NCI-H1930 (cell line): ENCODE measurements at places on chromosomes 16 and 17.

DNA sequence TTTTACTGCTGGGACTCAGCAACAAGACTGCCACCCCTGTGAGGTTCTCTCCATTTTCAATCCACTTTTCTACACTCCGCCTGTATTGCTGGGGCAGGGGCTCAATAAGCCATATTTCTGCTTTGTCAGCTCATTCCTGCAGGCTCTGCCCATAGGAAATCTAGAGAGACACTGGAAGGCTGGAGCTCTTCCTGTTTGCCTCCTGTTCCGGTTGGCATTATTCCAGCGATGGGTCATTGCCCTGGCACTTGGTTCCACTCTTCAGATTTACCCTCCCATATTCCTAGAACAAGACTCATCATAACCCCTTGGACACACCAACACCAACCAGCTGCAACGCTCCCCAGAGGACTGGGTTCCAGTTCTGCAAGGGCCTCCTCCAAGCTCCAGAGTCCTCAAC lies 210.4 kb downstream of the CA10 start:
- DNase-seq = no peak

- no peak for DNase-seq
Measured at GRCh38 chr16:85395913-85396878, 216.9 kb upstream of the GSE1 start.

DNA sequence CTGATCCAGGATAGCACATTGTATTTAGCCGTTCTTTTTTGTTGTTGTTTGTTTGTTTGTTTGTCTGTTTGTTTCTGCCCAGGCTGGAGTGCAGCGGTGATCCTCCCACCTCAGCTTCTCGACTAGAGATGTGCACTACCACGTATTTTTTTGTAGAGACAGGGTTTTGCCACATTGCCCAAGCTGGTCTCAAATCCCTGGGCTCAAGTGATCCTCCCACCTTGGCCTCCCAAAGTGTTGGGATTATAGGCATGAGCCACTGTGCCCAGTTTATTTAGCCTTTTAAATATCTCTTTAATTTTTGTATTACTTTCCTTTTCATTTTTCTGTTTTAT lies 9.2 kb upstream of the NLRC5 start:
- no peak for DNase-seq

DNA sequence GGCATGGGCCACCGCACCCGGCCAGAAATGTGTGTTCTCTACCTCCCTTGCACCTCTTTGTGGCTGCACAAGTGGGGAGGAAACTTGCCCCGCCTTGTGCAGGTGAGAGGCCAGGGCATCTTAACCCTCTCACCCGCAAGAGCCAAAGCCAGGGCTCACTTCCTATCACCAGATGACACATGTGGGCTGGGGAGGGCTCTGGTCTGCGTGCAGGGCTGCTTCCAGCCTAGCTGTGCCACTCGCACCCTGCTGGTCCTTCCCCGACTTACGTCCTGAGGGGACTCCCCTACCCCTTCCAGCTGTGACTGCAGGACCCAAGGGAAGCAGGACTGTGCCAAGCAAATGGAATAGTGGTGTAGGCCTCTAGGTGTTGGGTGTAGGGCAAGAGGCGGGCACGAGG lies 6.9 kb downstream of the MIEF2 start:
- DNase-seq = no peak
